Activated T-helper 17 cell treated with anti-CD3 and anti-CD28 coated beads, Interleukin-2, amount 50 U/mL, for 72 hours (primary cell): ENCODE measurements at places on chromosomes 6 and 20. TPM values are rescaled to one million over a fixed set of nuclear protein-coding genes. Genes with fewer than 3 reads are reported as not detected.

Gene ITPR3
- 59.7 TPM for total RNA-seq

Gene CCR6
- total RNA-seq: 55.7 TPM

Gene TP53RK
- 16.7 TPM for total RNA-seq

Gene BPIFB4
- total RNA-seq: not detected

Gene PLCB4
- not detected for total RNA-seq

Gene NHLRC1
- total RNA-seq: not detected
